ENCODE measurements at places on chromosomes 16 and 17.

DNA sequence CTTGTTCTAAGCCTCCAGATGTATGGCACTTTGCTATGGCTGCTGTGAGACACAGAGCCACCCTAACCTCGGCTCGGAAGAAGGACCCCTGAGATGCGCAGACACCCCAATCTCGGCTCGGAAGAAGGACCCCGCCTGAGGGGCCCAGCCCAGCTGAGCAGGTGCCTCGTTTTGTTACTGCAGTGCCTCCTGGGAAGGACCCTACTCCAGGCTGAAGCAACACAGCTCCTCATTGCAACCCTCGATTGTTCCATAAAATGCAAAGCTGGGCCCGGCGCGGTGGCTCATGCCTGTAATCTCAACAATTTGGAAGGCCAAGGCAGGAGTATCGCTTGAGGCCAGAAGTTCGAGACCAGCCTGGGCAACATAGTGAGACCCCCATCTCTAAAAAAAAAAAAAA, 61.3 kb downstream of the C16orf95 start:
- no peak for DNase-seq

DNA sequence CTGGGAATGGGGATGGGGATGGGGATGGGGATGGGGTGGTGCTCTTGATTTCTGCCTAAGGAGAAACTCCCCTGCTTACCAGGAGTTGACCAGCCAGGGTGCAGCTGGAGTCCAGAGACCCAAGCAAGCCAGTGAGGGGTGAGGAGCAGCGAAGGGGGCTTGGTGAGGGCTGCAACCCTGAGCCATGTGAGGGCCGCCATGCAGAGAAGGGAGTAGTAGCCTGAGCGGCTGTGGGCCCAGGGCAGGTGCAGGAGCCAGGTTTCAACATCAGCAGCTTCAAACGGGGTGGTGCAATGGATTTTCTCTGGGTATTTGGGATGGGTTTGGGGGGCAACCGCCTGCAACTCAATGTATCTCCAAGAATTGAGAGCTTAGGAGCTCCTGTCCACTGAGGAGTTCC, 35.2 kb downstream of the COX4I1 start:
- no peak for DNase-seq

DNA sequence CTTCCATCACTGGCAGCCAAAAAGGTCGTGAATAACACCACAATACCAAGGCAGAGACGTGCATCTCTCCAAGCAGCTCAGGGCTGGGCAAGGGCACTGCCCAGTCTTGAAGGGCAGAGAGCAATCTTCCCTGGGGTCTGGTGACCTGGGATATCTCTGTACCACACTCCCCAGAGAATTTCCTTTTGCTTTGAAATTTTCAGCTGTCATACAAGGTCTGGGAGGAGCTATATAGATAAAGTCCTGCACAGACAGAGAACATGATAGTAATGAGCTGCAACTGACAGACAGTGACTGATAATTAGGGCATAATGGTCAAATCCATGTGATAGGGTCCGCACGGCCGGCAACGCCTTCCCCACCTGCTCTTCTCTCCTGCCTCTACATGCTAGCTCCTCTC, 68.2 kb downstream of the DYNLRB2 start:
- DNase-seq = no peak

- DNase-seq = no peak
Measured at GRCh38 chr17:3378321-3378720, 7.8 kb downstream of the OR3A2 start.

DNA sequence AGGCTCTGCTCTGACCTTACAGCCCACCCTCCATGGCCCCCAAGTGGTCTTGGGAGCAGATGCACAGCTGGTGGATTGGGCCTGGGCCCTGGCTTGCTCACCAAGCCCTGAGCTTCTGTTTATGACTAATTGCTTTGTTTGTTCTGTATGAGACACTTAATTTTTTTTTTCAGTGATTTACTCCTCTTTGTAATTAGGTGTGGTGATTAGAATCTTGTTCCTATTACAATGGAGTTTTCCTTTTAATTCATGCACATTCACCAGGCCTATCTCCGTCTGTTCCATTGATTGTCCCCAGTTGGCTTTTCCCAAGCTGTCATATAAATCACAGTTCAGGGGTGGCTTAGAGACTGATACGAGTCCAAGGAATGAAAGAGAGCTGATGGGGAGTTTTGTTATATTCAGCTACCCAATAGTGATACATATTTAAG, 242.3 kb downstream of the CCDC182 start:
- DNase-seq = no peak

- DNase-seq = no peak
Measured at GRCh38 chr16:50188619-50189136, 35.6 kb downstream of the TENT4B start.

DNA sequence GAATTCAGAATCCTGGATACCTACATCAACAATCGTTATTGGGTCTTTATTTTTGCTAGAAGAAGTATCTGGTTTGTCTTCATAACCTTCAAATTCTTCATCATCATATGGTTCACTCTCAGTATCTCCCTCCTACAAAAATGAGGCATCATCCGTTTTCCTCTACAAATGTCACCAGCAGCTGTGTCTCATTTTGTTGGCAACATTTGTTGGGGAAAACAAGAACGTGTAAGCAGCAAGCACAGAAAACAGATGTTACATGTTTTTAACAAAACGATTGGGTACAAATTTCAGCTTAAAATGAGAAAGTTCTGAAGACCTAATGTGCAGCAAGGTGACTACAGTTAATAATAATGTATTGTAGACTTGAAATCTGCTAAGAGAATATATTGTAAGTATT, 8.7 kb downstream of the CCDC47 start:
- DNase-seq = no peak

- DNase-seq = no peak
Measured at GRCh38 chr17:57419940-57420550, 163.7 kb downstream of the MSI2 start.

GRCh38 chr17:45248132-45248957, 13.5 kb downstream of the SPATA32 start:
- DNase-seq = peak; percentile 91

DNA sequence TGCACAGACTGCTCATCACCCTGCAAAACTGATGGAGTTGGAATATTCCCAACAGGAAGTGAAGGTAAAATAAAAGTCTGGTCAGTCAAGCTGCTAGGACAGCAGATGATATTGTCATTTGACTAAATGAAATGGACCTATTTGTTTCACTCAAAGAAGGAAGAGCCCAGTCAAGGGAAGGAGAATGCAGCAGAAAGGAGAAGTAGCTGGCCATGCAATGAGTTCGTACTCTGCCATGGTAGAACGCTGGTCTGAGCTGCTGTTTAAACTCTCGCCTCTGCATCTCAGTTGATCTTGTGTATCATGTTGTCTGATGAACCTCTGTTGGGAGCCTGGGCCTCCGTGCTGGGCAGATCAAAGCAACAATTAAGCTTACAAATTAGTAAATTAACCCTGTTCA, 15.6 kb upstream of the YPEL2 start:
- DNase-seq = no peak

GRCh38 chr16:72139908-72140307, 32.0 kb downstream of the PMFBP1 start:
- DNase-seq = no peak

- DNase-seq = no peak
Measured at GRCh38 chr16:9407206-9407758, 315.8 kb downstream of the HAPSTR1 start.

- no peak for DNase-seq
Measured at GRCh38 chr16:61057635-61058034, 978.6 kb downstream of the CDH8 start.

- no peak for DNase-seq
Measured at GRCh38 chr16:77443357-77444146, 8.7 kb upstream of the ADAMTS18 start.

- no peak for DNase-seq
Measured at GRCh38 chr16:25443994-25444393, 186.3 kb upstream of the ZKSCAN2 start.

DNA sequence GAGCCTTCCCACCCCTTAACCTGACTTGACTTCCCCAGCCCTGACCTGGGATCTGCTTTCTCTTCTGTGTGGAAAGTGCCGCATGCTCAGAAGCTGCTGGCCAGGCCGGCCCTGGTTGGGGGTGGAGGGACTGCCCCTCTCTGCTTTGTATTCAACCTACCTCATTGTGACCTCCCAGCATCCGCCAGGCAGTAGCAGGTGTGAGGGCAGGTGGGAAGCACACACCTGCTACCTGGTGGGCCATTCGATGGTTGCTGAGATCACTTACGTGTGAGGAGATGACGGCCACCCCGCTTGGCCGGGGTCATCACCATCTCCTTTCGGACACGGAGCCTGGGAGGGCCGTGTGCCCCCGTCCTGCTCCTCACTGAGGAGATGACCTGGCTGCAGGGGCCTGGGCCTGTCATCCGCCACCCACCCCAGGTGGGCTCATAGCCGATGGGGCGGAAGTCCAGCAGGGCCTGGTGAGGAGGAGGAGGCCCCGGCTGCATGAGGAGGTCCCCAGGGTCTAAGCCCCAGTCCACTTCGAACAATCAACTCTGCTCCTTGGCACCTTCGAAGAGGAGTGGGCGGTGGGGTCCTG, 7.1 kb downstream of the CPNE7 start:
- DNase-seq = no peak

- DNase-seq = no peak
Measured at GRCh38 chr16:4520913-4521312, 17.7 kb downstream of the CDIP1 start.

DNA sequence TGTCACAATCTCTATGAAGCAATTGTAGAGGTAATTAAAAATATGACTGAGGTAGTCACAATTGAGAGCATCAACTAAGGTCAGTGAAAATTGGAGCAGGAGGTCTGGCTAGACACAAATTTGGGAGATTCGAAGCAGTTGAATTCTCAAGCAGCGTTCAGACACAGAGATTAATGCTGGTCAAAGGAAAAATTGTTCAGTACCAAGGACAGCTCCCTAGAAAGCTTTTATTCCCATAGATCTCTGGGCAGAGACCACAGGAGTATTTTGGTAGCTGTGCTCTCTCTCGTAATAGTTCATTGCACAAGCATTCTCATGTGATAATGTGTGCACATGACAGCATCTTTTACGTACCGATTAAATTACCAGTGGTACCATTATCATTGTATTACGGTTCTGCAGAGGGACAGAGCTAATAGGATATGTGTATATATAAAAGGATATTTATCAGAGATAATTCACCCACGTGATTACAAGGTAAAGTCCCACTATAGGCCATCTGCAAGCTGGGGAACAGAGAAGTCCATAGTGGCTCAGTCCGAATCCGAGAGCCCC, 387.5 kb upstream of the HSBP1 start:
- DNase-seq = no peak

DNA sequence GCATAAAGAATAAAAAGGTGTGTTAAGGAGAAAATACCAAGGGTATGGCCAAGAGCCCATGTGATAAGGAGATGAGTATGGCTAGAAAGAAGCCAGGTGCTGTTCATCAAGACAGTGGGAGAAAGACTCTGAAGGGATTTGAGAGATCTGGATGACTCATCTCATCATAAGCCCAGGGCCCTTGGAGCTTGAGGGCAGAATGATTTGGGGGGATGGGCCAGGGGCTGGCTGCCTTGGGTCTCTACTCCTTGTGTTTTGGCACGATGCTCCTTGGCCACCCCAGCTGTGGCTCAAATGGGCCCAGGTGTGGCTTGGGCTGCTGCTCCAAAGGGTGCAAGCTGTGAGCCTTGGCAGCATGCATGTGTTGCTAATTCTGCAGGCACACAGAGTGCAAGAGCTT, 14.5 kb upstream of the TNFRSF13B start:
- DNase-seq = peak; percentile 70

GRCh38 chr16:21613361-21613760, 14.0 kb downstream of the METTL9 start:
- no peak for DNase-seq

DNA sequence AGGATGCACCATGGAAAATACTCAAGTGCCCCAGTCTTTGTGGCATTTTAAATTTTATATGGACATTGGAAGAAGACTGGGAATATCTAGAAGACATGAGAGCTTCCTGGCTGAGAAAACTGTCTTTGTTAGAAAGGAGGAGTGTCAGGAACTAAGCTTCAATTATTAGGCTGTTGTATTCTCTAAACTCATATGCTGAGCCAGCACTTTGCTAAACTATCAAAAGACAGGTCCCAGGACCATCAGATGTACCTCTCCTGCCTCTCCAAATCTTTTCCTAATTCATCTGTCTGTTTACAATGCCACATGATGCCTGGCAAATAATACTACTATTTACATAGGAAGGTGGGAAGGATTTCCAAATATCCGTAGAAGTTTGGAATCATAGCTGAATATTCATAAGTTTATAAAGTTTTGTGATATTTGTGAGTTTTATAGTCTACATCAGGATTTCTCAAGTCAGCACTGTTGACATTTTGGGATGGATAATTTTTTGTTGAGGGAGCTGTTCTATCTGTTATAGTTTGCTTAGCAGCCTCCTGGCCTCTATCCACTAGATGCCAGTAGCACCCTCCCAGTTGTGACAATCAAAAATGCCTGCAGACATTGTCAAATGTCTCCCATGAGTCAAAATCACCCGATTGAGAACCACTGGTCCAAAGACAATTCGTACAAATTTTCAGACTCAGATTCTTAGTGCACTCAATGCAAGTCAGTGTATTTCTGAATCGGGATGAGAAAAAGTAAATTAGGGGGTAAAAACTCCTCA, 61.2 kb upstream of the NETO2 start:
- no peak for DNase-seq

DNA sequence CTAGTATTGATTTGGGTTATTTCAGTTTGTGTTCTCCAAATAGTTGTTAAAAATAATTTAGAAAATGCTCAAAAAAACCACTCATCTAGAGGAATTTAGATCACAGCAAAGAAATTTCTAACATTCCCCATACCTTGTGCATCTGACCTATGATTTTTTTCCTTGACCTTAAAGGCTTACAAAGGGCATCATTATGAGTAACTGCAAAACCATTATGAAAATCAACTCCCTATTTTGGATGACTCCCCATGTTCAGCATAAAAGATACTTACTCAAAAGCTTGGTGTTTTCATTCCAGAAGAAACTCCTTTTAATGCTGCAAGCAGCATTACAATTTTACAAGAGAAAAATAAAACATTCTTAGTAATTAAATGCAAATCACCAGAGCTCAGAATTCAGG, 83.2 kb downstream of the GRIN2A start:
- DNase-seq = no peak

GRCh38 chr16:2835638-2836493, 5.8 kb downstream of the ZG16B start:
- no peak for DNase-seq

- DNase-seq = no peak
Measured at GRCh38 chr17:41939693-41940090, 9.3 kb downstream of the ODAD4 start.

- no peak for DNase-seq
Measured at GRCh38 chr16:80664226-80664625, 123.4 kb downstream of the DYNLRB2 start.
